Endodermal cell (in vitro differentiated cells): ENCODE measurements at places on chromosomes 5 and 9. TPM values are rescaled to one million over a fixed set of nuclear protein-coding genes. Genes with fewer than 3 reads are reported as not detected.

The FKTN gene
- total RNA-seq, result 11.7 and 17.1 TPM in 2 replicates

The SSBP2 gene
- 27.5 to 39.1 TPM (median 27.5 TPM) in 3 replicates for total RNA-seq

The ST8SIA4 gene
- 23.3 to 74.3 TPM (median 25.2 TPM) in 3 replicates for total RNA-seq

The NPDC1 gene
- 67.4 to 73.3 TPM (median 68.8 TPM) in 3 replicates for total RNA-seq

The GABRP gene
- 1.2 to 2.5 TPM (median 1.9 TPM) in 3 replicates for total RNA-seq

GRCh38 chr5:16757989-16758501 lies 141.2 kb upstream of the RETREG1 start:
- no peaks in the 10 kb centered on the region for H3K27me3 ChIP-seq
- no peak for DNase-seq

DNA sequence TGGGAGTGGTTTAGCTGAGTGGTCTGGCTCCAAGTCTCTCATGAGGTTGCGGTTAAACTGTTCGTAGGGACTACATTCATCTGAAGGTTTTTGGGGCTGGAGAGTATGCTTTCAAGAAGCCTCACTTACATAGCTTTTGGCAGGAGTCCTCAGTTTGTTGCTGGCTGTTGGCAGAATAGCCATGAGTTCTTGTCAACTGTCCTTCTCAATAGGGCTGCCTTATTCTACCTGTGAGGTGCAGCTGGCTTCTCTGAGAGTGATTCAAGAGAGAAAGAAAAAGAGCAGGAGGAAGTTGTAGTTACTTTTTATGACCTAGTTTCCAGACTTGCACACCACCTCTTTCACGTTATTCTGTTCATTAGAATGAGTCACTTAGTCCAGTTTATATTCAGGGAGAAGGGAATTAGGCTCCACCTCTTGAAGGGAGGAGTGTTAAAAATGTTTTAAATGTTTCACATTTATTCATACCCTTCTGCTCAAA lies 33.2 kb downstream of the YTHDC2 start:
- H3K27ac ChIP-seq, result no peak overlapping the region
- H3K4me3 ChIP-seq, result no peak overlapping the region
- no peaks in the 10 kb centered on the region for H3K27me3 ChIP-seq
- no peaks in the 10 kb centered on the region for H3K4me1 ChIP-seq

DNA sequence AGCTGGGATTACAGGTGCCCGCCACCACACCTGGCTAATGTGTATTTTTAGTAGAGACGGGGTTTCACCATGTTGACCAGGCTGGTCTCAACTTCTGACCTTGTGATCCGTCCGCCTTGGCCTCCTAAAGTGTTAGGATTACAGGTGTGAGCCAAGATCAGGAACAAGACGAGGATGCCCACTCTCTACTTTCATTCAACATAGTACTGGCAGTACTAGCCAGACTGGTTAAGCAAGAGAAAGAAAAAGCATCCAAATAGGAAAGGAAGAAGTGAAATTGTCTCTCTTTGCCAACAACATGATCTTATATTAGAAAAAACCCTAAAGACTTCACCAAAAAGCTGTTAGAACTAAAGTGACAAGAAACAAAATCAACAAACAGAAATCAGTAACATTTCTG lies 7.4 kb upstream of the ENDOG start:
- H3K27ac ChIP-seq, result no peak overlapping the region
- H3K36me3 ChIP-seq, result peaks cover 13% of the 10 kb centered on the region
- DNase-seq, result no peak
- no peaks in the 10 kb centered on the region for H3K27me3 ChIP-seq
- no peak overlapping the region for H3K4me3 ChIP-seq

DNA sequence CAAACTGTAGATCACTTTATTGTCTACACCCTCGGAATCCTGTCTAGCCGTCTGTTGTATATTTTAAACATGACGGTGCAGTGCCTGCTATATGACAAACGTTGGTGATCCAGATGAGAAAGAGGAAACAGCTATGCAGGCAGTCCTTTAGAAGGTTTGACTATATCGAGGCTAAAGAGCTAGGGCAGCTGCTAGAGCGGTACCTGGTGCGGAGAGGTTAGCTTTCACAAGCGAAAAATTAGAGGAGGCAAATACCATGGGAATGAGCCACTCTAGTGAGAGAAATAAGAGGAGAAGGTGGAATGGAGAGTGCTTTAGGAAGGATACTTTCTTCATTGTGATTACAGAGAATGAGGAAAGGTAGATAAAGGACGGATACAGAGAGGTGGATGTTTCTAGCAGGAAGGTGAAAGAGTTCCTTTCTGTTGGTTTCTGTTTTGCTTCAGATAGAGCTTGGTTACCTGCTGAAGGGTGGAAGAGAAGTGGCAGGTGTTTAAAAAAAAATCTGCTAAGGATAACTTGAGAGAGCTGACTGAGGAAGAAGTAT lies 959 bp upstream of the FBXL17 start:
- H3K36me3 ChIP-seq, result no peaks in the 10 kb centered on the region
- H3K4me1 ChIP-seq, result no peaks in the 10 kb centered on the region
- peak overlapping the region; percentile 84 for H3K4me3 ChIP-seq
- no peak for DNase-seq

- no peaks in the 10 kb centered on the region for H3K27me3 ChIP-seq
- no peaks in the 10 kb centered on the region for H3K4me1 ChIP-seq
- H3K27ac ChIP-seq, result no peak overlapping the region
- H3K4me3 ChIP-seq, result no peak overlapping the region
- no peak for DNase-seq
These were observed 23.9 kb upstream of the PPP1R2B start for GRCh38 chr5:156826150-156826549.

- H3K4me3 ChIP-seq, result no peak overlapping the region
- peaks cover 95% of the 10 kb centered on the region for H3K27me3 ChIP-seq
- H3K27ac ChIP-seq, result no peak overlapping the region
These were observed 124.2 kb downstream of the TMEM161B start for GRCh38 chr5:88144219-88145001.

DNA sequence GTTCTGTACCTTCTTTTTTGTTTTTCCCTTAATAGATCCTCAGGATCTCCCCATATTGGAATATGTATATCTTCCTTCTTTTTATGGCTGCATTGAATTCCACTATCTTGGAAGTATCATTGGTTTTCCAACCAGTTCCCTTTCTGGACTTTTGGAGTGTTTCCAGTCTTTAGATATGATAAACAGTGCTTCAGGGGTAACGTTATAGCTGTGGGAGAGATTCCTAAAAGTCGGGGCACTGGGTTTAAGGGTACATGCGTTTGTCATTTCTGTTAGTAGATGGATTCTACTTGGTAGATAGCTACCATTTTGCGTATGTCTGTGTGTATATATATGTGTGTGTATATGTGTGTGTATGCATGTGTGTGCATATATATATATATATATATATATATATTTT lies 42.0 kb downstream of the EXOSC2 start:
- no peaks in the 10 kb centered on the region for H3K4me1 ChIP-seq
- H3K4me3 ChIP-seq, result no peak overlapping the region
- DNase-seq, result no peak
- no peaks in the 10 kb centered on the region for H3K27me3 ChIP-seq

The STKLD1 gene
- total RNA-seq, result 0.95 and 1.9 TPM in 2 replicates

DNA sequence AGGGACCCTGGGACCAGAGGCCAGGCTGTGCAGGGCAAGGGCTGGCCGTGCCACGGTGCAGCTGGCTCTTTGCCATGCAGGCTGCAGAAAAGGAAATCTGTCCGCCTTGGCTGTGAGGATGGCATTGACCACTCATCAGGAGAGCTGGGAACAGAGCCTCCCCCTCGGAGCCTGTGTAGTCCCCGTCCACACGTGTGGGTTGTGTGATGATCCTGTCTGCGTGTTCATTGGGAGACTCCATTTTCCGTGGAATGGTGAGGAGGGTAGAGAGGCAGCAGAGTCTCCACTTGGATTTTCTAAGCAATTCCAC lies 47.7 kb downstream of the EHMT1 start:
- H3K36me3 ChIP-seq, result peaks cover 4% of the 10 kb centered on the region
- H3K27ac ChIP-seq, result peak overlapping the region; percentile 64
- no peaks in the 10 kb centered on the region for H3K27me3 ChIP-seq
- peak overlapping the region; percentile 29 for H3K4me3 ChIP-seq
